Fibroblast of mammary gland (primary cell): ENCODE measurements at places on chromosomes 3 and 15.

- no peak for DNase-seq
Measured at GRCh38 chr3:33737146-33737545, 19.1 kb upstream of the CLASP2 start.

GRCh38 chr3:73036694-73037591 is 24.5 kb upstream of the EBLN2 start:
- peak; percentile 39 for DNase-seq

DNA sequence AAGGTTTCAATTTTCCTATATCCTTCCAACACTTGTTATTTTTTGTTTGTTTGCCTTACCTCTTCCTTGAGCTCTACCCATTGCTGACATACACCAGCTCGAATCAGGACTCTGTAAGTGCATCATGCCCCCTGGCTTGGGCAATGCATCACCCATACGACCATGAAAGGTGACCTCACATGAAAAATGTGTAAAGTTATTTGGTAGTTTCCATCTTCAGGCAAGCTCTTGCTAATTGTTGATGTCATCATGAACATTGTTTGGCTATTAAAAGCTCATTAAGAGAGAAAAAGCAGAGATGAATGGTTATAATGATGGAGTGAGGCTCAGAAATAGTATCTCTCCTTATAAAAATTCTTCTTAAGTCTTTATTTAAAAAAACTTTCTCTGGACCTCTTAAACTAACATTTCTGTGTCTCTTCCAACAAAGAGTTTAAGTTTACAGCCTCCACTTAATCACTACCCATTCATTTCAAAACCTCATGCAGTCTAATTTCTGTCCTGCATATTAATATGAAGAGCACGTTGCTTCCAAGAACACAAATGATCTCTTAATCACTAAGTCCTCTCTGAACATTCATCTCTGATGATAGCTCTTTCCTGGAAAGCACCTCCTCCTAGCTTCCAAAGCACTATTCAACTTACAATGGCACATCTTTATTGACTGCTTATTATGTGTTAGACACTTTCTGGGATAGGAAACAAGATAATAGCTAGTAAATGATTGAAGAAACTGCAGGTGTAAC is 236.3 kb downstream of the NFKBIZ start:
- peak; percentile 10 for DNase-seq

DNA sequence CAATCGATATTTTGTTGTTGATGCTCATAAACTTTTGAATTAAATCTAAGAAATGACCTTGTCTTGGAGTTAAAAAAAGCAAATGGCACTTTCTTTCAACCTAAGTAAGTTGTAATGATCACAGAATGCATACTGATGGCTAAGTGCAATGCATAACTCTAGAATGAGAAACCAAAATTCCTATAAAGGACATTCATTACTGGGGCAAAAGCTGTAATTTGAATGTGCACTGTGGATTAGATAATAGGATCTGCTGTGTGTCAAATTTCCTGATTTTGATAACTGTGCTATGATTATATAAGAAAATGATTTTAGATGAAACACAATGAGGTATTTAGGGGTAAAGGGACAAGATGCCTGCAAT is 14.3 kb downstream of the SIAH2 start:
- DNase-seq: no peak

DNA sequence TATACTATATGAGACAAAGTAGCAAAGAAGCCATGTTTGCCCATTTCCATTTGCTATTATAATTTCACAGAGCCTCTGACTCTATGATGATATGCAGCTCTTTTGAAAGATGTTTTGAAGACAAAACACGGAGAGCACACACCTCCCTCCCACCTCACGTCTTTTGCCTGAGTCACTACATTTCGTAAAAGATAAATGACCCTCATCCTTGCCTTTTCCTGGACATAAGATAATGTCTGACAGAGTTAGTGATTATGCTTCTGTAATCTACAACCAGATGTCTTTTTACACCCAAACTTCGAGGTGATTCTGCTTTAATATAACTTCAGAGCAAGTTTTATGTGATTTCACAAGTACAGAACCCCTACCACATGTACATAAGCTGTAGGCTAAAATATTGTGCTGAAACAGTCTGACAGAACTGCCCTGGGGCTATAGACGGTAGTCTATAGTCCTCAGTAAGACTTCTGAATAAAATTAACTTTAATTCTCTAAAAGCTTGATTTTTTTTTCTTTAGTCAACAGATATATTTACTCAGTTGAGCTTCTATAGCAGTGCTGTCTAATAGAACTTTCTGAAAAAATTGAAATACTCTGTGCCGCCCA is 99.9 kb downstream of the CD200R1L start:
- peak; percentile 81 for DNase-seq

- DNase-seq: peak; percentile 40
Measured at GRCh38 chr15:67836477-67836876, 3.4 kb downstream of the RNU6-1 start.

DNA sequence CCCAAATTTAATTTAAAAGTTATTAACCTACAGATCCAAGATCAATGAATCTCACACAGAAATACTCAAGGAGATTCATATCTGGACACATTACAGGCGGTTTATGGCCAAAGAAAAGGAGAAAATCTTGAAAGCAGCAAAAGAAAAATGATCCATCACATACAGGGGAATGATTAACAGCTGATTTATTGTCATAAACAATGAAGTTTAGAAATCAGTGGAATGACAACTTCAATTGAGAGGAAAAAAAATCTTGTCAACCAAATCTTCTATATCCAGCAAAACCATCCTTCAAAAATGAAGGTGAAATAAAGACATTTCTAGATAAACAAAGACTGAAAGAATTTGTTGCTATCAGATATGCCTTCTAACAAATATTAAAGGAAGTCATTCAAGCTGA is 156.2 kb upstream of the SEMA6D start:
- no peak for DNase-seq

GRCh38 chr3:37993067-37993455 is 2.5 kb downstream of the VILL start:
- no peak for DNase-seq

- DNase-seq: no peak
Measured at GRCh38 chr3:87949879-87950208, 109.0 kb downstream of the CGGBP1 start.

- DNase-seq: no peak
Measured at GRCh38 chr3:131819381-131820055, 215.3 kb downstream of the CPNE4 start.

DNA sequence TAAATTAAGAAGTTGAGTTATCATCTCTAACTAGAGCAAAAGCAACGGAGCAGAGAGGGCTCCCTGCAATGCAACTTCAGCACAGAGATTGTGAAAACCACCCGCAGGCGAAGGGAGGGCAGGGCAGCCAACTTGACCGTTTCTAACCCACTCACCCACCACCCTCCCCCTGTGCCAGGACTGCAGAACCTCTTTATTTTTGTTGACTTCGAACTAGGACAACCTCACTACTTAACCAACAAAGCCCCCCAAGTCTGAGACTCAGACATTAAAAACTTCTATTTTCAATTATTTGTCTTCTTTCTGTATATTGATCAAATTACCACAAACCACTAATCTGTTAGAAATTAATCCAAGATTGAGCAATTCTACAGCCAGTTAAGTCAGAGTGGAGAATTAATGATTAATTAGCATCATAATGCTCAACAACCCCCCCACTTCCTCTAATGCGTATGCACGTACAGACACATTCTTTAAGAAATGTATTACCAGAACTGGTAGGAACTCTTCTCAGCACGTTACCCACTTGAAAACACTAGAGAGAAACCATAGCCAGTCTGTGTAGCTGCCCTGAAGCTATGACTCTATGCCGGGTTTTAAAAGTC is 2.0 kb downstream of the MGLL start:
- DNase-seq: peak; percentile 40

- DNase-seq: peak; percentile 48
Measured at GRCh38 chr3:81886081-81886480, 124.6 kb upstream of the GBE1 start.

- peak; percentile 29 for DNase-seq
Measured at GRCh38 chr15:69609176-69609575, 156.6 kb downstream of the RPLP1 start.

DNA sequence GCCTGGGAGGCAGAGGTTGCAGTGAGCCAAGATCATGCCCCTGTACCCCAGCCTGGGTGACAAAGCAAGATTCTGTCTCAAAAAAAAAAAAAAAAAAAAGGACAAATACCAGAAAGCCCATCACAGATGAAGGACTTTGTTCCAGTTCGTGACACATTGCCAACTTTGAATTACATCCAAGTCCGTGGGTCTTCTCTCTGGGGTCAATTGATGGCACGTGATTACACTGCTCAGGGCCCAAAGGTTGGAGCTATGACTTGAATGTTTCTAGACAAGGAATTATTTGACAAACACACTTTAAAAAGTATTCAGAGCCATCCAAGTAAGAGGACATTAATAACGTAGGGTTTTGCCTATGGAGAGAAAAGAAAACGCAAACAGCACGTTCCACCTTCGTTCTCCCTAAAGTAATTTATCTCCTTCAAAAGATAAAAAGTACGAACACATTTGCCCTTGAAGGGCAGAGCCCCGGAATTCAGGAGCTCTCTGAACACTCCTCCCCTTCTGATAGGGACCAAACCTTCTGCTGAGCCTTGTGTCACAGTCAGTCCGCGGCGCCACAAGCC is 31.3 kb upstream of the ST3GAL6 start:
- no peak for DNase-seq

DNA sequence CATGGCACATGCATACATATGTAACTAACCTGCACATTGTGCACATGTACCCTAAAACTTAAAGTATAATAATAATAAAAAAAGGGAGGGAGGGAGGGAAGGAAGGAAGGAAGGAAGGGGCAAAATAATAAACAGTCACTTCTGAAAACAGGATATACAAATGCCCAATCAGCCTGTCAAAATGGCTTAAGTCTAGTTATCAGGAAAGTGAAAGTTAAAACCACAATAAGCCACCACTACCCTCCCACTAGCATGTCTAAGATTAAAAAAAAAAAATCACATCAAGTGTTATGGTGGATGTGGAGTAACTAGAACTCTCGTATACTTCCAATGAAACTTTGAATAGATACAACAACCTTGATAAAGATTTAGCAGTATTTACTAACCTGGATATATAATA is 145.6 kb upstream of the GMNC start:
- no peak for DNase-seq

- no peak for DNase-seq
Measured at GRCh38 chr3:149688122-149688757, 30.4 kb upstream of the WWTR1 start.

DNA sequence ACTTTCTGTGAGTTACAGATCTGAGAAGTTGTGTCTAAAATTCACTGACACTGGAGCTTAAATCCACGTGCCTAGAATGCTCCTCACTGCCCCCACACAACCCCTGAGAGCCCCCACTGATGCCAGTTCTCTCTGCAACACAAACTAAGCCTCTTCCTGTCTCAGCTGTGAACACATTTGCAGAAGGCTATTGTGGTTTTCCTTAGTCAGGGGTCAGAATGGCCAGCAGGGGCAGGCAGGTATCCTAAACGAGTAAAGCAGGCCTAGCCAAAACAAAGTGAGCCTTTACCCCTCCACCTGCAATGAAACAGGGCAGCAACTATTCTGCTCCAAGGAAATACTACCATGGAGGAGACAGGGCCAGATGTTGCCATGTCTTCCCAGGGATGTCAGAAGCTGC is 78.6 kb downstream of the FHIT start:
- no peak for DNase-seq

GRCh38 chr15:34436956-34437442 is 609 bp downstream of the GOLGA8A start:
- DNase-seq: peak; percentile 12

- peak; percentile 63 for DNase-seq
Measured at GRCh38 chr3:153245661-153246060, 83.6 kb downstream of the RAP2B start.

GRCh38 chr3:149339931-149340309 is 6.5 kb upstream of the TM4SF18 start:
- DNase-seq: peak; percentile 95

DNA sequence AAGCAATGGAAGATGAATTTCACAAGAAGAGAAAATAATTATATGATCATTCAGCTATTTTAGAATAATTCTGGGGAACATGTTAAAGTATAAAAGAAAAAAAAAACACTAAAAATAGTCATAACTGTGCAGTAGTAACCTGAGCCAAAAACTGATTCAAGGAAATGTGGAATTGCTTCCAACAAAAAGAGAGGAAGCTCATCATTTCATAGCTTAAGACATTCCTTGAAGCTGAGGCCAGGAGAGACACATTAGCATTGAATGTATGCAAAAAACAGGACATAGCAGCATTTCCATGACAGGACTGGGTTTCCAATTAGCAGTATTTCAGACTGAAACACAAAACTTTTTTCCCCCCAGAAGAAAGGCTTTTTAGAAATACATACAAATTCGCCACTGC is 27.7 kb upstream of the LRRN1 start:
- no peak for DNase-seq

DNA sequence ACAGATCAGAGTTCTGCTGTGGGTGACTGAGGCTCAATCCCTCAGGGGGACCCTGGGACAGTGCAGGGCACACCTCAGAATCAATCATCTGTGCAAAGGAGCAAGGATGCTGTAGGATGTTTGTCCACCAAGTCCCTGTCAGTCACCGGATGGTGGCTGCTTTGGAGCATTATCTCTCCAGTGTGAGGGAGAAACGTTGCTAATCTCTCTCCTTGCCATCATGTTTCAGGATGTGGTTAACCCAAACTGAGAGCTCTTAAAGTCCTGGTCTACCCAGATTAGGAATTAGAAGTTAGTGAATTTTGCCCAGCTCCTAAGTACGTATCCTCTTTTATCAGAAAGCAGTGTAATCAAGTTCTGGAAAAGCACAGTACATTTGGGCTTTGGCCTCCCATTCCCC is 26.2 kb upstream of the LRRC3B start:
- DNase-seq: no peak

DNA sequence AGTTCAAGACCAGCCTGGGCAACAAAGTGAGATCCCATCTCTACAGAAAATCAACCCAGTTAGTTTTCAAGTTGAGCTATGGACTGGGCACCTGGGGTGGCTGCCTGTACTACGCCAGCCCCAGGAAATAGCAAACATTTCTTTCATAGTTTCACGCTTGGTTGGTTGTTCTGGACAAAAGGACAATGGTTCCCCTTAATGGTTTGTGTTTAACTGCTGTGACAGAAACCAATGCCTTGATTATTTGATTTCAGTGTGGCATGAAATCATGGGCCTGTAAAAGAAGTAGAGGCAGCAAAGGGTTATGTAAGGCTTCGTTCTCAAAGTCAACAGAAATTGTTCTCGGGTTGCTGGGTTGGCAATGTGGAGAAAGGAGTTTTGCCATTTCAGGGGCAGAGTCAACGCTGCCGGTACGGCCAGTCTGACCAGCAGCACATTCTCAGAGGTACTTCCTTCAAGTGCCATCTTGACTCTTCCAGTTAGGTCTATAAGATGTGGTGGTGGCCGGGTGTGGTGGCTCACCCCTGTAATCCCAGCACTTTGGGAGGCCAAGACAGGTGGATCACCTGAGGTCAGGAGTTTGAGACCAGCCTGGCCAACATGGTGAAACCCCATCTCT is 12.7 kb downstream of the LCMT2 start:
- DNase-seq: no peak

- no peak for DNase-seq
Measured at GRCh38 chr3:53190659-53191058, 29.6 kb downstream of the PRKCD start.

- no peak for DNase-seq
Measured at GRCh38 chr3:18919158-18919557, 229.2 kb upstream of the KCNH8 start.
